ENCODE measurements at places on chromosomes 6 and 20.

GRCh38 chr6:40998661-40999060 is 40.4 kb downstream of the UNC5CL start:
- DNase-seq: no peak

GRCh38 chr6:139961190-139961589 is 586.7 kb upstream of the CITED2 start:
- no peak for DNase-seq

DNA sequence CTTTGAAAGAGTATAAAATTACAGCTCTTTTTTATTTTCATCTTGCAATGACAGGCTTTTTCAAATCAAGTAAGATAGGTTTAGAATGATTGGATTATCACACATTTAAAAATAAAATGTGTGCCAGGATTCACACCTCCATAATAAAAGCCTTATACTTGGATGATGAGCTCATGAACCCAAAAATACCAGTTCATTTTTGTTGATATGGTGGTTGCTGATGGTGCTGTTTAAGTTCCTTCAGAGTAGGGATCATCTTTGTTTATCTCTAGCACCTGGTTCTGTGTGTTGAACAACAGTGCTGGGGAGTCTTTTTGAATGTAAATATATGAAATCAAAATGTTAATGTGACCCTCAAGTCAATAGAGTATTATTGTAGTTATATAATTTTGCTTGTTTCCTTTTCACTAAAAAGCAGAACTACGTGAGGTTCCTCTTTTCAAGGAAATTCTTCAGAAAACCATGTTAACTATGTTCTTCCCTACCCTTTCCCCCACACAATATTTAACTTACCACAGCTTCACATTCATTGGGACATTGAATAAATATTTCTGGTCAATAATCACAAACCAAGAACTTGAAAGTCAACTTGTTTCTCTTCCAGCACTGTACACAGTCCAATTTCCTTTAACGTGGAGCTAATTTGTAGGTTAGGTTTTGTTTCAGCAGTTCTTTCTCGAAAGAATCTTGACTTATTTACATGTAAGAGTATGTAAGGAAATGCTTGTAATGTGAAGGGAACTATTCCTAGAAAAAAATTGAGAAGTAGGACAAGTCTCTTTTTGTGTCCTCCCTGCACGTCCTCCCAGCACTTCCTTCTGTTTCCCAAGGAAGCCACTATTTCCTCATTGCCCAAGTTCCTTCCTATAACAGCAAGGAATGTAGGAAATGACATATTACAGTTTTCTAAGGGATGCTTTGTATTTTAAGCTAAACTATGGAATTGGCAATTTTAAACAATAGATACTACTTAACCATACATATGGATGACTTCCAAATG is 945.9 kb upstream of the CITED2 start:
- no peak for DNase-seq

GRCh38 chr6:161353208-161353613 is 79.3 kb upstream of the AGPAT4 start:
- no peak for DNase-seq

DNA sequence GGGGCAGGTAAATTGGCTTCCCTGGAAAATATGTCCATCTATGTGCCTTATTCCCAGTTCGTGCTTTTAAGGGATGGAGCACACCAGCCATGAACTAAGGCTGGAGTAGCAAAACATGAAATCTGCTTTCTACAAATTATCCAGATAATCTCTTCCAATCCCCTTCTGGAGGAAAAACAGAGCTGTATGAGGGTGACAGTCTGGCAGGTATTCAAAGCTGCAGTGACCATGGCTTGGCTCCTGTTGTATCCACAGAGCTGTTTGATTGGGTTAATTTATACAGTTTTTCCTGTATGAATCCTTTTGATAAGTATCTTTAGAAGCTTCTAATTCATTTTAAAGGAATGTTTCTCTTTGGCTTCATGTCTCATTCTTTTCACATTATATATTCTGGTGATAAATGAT is 144.4 kb downstream of the AIG1 start:
- no peak for DNase-seq

All from activated CD4-positive, alpha-beta T cell treated with anti-CD3 and anti-CD28 coated beads for 1 hour (primary cell).